Ecto neural progenitor cell (in vitro differentiated cells): ENCODE measurements at places on chromosomes 3 and 15.

DNA sequence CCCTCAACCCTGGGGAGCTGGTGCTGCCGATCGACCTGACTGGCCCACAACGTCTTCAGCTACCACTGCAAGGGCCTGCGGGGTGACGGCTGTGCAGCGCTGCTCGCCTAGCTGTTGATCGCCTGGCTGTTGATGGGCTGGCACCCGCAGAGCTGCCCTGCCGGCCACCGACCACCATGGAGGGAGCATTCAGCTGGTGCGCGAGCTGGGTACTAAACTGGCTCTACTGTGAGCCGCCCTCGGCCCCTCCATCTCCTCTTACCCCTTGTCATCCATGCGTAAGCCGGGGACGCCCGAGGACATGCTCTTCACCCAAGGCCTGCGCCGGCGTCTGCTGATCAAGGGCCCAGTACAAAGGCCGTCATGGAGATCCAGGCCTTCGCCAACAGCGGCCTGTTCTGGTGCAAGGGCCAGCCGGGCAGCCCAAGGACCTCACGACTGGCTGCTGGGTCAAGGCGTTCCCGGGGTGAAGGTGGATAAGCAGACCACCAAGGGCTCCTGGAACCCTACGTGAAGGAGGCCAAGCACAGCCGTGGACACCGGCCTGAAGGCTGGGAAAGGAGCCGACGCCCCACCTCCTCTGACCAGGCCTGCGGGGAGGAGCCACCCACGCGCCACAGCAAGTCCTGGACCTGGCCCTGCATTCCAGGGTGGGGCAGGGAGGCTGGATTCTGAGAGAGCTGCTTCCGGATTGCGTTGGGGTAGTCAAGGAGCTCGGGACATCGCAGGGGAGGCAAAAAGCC lies 46.9 kb downstream of the SFMBT1 start:
- DNase-seq = no peak

- no peak for DNase-seq
Observed at GRCh38 chr3:69085168-69085832, 563 bp downstream of the ARL6IP5 start.

DNA sequence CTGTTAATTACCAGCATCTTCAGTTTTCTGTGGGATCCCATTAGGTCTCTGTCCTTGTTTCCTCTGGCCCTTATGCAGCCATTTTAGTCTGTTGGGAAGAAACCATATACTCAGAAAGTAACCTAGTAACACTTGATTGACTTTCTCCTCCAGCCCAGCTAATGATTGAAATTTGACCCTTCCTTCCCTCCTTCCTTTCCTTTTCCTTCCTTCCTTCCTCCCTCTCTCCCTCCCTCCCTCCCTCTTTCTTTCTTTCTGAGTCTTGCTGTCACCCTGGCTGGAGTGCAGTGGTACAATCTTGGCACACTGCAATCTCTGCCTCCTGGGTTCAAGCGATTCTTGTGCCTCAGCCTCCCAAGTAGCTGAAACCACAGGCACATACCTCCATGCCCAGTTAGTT lies 5.9 kb upstream of the ZNF620 start:
- no peak for DNase-seq

- DNase-seq = no peak
Observed at GRCh38 chr3:23395115-23395514, 192.0 kb downstream of the UBE2E2 start.

DNA sequence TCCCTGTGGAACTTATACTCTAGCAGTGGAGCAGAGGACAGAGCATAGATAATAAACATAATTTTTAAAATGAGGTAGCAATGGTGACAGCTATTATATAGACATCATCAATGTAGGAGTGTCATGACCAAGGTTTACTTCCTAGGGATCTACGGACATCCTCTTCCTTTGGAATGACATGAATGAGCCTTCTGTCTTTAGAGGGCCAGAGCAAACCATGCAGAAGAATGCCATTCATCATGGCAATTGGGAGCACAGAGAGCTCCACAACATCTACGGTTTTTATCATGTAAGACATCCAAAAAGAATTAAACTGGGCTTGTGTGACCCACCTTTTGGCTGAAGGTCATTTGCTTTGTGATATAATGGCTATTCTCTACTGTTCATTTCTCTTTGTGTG lies 30.1 kb upstream of the CAPN3 start:
- no peak for DNase-seq

GRCh38 chr15:91073077-91073476 lies 27.0 kb upstream of the SV2B start:
- DNase-seq = no peak

- no peak for DNase-seq
Observed at GRCh38 chr3:105409364-105409763, 42.7 kb downstream of the ALCAM start.
